GM06990 (cell line): ENCODE measurements at places on chromosomes 12 and 14.
A peak's percentile ranks its signal among the peaks of the same experiment; 100 is the strongest.

GRCh38 chr12:2637371-2637770 lies 157.4 kb upstream of the FKBP4 start:
- DNase-seq, result no peak

- DNase-seq, result no peak
Observed at GRCh38 chr12:85747941-85748495, 88.2 kb downstream of the RASSF9 start.

GRCh38 chr12:92971859-92972524 lies 42.9 kb upstream of the EEA1 start:
- peak; percentile 48 for DNase-seq

- DNase-seq, result no peak
Observed at GRCh38 chr12:26843311-26843710, 10.3 kb upstream of the ITPR2 start.

GRCh38 chr12:91980389-91980821 lies 165.2 kb downstream of the BTG1 start:
- no peak for DNase-seq

- no peak for DNase-seq
Observed at GRCh38 chr12:23375621-23376020, 573.8 kb downstream of the SOX5 start.

DNA sequence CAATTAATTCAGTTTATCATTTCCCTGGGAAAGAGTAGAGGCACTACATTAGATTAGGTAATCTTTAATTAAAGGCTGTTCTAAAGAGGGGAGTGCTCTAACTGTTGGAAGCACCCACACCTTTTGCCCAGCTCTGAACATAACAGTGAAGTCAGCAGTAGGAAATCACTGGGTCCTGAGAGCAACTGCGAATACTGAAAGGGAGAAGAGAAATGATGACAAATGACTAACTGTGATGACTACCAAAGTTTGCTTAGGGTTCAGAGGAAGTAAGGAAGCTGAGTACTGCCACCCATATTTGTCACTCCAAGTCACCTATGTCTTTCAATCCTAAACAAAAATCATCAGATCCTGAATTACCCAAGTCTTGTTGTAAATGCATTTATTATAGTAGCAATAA lies 140.6 kb downstream of the EPS8 start:
- DNase-seq, result no peak

- no peak for DNase-seq
Observed at GRCh38 chr12:6038160-6038559, 86.3 kb downstream of the VWF start.

DNA sequence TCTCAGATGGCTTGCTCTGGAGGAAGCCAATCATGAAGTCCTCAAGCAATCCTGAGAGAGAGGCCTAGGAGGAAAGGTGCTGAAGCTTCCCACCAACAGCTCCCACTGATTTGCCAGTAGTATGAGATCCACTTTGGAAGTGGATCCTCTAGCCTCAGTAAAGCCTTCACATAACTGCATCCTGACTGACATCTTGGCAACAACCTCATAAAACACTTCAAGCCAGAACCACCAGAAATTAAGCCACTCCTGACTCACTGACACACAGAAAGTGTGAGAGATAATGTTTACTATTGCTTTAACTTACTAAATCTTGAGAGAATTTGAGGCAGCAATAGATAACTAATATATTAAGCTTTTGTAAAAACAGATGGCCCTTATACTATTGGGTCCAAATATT lies 11.7 kb upstream of the TMX1 start:
- no peak for DNase-seq

DNA sequence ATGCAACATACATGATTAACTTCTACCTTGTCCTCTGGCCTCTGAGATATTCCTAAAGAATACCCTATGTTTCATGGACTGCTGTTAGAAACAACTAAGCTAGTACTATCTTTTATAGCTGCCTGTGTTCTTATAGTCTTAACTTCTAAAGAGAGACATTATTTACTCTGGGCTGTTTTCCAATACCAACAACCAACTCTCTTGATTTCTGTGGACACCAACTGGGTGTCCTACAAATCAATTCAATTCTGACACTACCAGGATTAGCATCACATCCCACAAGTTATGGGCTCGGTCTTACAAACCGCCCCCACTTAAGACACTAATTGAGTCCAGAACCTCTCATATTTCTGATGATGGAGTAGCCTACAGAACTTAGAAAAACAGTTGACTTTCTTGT lies 8.3 kb downstream of the XPOT start:
- DNase-seq, result no peak

DNA sequence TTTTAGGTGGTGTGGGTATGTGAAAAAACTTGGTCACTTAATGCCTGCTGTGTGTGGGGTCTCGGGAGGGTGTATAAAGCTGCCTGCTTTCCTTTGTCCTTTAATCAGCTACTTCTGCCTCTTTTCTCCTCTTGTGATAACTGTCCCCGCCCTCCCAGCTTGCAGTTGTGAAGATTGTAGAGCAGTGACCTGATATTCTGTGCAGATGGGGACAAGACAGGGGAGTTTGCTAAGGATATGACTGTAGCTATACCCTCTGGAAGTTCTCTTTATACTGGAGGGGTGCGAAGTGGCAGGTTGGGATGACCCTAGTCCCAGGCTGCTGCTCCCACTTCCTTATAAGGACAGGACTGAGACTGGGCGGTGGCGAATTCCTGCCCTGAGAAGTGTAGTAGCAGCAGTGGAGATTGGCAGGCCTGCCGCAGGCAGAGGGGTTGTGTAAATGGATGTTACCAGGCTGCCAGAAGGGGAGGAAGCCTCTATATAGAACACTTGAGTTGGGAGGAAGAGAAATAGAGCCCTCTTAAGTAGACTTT lies 835 bp downstream of the MYL6 start:
- DNase-seq, result no peak

GRCh38 chr14:98477935-98478334 lies 794.1 kb downstream of the BCL11B start:
- DNase-seq, result no peak

DNA sequence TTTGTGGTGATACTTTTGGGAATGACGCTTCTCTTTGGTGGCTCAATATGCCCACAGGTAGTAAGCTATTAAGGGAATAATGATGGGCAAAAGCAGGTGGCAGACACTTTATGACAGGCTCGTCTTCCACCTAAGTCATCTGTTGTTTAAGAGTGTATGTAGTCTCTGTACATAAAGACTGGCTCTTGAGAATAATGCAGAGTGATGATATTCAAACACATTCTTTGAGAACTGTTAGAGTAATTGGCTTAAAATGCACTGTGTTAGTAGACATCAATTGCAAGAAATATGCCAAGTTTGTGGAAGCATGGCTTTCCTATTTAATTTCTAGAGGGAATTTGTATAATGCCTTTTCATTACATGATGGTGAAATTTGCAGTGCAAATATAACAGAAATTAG lies 694.8 kb upstream of the MIS18BP1 start:
- DNase-seq, result no peak

DNA sequence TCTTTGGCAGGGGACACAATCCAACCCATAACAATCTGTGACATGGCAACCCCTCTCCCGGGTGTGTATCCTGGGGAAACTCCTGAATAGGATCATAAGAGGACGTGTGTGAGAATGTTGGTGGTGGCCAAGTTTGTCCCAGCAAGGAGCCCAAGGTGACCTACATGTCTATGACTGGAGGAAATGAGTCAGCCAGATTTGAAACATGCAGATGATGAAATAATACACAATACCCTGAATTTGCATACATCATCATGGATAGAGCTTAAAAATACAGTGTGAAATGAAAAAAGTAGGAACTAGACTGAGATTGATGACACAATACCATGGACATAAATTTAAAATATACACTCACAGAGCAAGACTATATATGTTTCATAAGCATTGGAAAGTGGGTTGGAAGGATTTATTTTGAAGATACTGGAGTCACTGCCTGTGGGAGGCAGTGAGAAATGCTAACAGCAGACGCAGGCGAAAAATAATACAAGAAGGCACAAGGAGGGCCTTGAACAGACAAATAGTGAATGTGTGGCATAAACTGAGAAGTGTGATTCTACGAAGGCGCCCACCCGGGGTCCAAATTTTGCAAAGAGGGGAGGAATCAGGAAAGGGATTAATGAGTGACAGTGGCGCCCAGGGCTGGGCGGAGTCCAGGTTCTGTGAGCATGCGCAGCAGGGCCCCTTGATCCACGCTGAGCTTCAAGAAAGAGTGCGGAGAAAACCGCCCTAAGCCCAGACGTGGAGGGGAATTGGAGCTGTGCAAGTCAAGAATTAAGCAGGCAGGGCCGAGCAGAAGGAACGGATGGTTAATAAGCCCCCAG lies 7.0 kb upstream of the MAP1LC3B2 start:
- no peak for DNase-seq

GRCh38 chr12:106760184-106760531 lies 14.3 kb upstream of the RIC8B start:
- peak; percentile 72 for DNase-seq

GRCh38 chr14:96673706-96674105 lies 123.5 kb upstream of the VRK1 start:
- no peak for DNase-seq

DNA sequence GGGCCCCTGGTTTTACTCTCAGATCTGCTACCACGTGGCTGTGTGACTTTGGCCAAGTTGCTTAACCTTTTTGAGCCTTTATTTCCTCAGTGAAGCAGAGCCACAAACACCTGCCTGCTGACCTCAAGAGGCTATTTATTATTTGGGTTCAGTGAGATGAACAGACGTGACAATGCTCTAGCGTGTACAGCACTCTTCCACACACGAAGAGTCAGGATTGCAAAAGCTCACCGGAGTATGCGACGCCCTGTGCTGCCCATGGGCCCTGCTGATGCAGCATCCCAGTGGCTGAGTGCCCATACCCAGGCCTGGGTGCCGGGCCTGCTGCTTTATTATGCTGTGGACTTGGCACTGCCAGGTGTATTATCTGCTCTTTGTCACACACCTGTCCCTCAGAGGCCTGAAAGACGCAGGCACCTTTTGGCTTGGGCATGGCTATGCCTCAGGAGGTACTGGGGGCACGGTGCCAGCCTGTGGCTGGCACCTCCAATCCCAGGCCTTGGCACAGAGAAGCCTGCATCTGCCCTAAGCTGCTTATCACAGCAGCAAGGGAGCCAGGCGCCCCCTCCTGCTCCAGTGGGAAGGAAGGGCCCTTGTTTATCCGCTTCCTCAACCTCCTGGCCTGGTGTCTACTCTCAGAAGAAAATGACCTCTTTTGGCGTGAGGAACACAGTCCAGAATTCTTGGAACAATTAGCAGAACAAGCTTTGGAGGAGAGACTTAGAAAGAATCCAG lies 22.3 kb upstream of the TC2N start:
- no peak for DNase-seq

- DNase-seq, result no peak
Observed at GRCh38 chr14:101006008-101006407, 102.5 kb upstream of the RTL1 start.

- DNase-seq, result no peak
Observed at GRCh38 chr14:22476887-22477286, 112.1 kb downstream of the DAD1 start.

DNA sequence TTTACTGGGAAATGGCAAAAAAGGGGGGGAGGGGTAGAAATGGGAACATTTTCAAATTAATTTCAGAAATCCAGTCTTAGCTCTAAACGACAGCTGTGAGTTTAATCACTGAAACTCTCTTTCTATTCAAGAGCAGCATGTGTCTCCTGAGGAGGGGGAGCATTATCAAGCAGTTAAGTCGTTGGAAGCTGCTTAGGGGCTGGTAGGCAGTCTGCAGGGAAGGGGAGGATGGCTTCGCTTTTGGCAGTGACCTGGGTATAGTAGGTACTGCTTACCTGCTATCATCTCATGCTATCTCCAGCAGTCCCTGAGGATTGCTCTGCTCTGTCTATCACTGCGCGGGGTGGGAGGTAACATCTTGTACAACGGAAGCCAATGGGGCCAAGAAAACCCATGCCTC lies 567.4 kb downstream of the NRXN3 start:
- DNase-seq, result no peak

- DNase-seq, result no peak
Observed at GRCh38 chr14:89267163-89267562, 149.9 kb downstream of the FOXN3 start.

GRCh38 chr12:109995361-109995685 lies 845 bp downstream of the GIT2 start:
- DNase-seq, result no peak

GRCh38 chr12:181921-182320 lies 32.0 kb downstream of the SLC6A12 start:
- no peak for DNase-seq

DNA sequence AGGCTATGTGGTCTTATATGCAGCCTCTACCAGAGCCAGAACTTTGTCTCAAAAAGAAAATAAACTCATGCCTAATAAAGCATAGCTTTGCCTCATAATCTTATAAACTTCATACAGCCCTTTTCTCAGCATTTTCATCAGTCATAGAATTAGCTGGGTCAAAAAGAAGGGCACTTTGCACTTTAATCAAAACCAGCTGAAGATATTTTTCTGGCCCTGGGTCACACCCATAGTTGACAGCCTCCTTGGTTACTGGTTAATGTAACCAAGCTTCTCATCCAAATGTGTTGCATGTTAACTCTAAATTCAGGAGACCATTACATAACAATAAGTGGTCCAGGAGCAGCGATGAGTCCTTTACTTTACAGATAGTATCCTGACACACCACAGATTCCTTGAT lies 558.2 kb downstream of the FLRT2 start:
- DNase-seq, result no peak
